Stimulated activated CD8-positive, alpha-beta memory T cell treated with anti-CD3 and anti-CD28 coated beads, Interleukin-4, amount 100 ng/mL, for 1 hour (primary cell): ENCODE measurements at places on chromosomes 5 and 9.

GRCh38 chr5:7261049-7261448, 134.9 kb upstream of the ADCY2 start:
- no peak for DNase-seq

DNA sequence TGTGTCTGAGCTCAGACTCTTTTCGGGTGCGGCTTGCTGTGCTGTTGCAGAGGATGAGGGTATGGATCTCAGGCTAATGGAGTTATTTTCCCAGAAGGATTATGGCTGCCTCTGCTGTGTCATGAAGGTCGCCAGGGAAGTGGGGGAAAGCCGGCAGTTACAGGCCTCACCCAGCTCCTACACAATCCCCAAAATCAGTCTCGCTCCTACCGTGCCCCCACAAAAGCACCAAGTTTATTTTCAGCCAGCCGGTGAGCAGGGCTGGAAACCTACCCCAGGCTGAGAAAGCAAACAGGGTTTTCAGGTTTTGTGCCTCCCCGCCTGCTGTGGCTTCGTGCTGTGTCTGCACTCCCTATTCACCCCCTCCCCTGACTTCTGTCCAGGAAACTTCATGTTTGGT, 113.3 kb downstream of the SLC24A2 start:
- DNase-seq: no peak

DNA sequence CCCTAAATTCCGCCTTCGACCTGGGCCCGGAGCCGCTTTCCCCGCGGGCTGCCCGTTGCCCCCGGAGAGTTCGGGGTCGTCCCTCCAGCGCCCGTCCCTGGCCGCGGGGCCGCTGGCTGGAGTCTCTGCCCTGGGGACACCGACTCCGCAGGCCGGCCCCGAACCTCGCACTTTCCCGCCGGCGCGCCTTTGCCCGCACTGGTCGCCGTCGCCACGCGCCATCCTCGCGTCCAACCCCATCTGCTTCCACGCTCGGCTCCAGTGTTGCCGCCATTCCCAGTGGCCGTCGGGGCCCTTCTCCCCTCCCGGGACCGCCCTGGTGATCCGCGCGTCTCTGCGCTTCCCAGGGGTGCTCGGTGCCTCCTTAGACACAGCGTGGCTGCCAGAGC, 11.0 kb downstream of the LHX3 start:
- DNase-seq: no peak

DNA sequence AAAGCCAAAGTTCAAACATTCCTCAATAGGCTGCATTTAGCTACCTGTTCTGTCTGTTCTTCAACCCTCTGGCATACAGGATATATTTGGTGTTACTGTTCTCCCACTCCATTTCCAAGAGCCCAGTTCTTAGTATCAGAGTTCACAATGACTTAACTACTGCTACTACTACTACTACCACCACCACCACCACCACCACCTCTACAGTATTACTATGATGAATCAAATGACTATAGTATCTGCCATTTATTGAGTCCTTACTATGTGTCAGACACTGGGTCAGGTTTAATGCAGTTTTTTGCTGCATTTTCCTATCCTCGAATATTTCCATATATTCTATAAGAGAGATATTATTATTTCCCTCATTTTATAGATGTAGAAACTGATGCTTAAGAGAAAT, 937 bp upstream of the CD180 start:
- no peak for DNase-seq

GRCh38 chr5:145975361-145976066, 39.1 kb downstream of the SH3RF2 start:
- no peak for DNase-seq

DNA sequence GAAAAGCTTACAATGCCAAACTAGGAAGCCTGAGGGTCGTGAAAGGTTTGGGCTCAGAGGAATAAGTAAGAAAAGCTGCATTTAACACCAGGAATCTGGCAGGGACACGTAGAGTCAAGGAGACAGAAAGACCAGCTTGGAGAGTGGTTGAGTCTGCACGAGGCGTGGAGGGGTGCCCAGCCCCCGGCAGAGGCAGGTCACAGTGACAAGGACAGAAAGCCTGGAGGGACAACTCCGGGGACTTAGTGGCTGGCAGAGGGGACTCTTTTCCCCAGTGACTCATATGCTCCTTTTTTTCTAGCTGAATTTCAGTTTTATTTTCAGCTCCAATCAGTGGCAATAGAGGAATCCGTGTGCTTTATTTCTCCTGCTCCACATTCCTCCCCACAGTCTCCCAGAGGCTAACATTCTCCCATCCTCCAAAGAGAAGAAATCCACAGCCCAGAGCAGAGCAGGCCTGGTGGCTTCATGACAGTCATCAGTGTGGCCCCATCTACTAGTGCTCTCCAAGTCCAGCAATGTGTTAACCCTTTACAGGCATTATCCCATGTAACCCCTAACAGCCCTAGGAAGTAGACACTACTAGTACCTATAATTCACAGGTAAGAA, 80.7 kb downstream of the KCNIP1 start:
- no peak for DNase-seq

DNA sequence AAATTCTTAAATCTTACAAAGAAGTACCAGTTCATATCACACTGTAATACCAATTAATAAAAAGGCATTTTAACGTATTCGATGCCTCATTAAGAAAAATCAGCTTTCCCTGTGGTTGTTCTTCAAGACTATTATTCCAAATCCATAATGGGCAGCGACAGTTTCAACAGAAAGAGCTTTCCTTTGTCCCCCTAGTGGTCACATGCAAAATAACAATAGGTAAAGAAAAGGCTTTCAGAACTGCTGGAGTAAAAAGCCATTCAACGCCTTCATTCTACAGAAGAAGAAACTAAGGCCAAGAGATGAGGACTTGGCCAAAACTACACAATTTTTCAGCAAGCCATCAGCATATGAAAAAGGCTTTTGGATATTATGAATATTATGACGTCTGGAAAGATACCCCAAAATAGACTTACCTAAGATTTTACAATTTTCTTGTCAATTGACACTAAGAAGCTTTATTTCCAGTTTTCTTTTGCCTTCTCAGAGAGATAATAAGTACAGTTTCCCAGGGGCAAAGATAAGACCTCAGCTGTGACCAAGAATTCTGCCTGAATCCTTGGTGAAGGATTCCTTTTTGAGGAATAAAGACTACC, 6.7 kb upstream of the CDH6 start:
- no peak for DNase-seq

GRCh38 chr9:135223831-135224230, 136.4 kb downstream of the OLFM1 start:
- DNase-seq: no peak

GRCh38 chr5:64513492-64513891, 7.7 kb downstream of the RGS7BP start:
- no peak for DNase-seq

DNA sequence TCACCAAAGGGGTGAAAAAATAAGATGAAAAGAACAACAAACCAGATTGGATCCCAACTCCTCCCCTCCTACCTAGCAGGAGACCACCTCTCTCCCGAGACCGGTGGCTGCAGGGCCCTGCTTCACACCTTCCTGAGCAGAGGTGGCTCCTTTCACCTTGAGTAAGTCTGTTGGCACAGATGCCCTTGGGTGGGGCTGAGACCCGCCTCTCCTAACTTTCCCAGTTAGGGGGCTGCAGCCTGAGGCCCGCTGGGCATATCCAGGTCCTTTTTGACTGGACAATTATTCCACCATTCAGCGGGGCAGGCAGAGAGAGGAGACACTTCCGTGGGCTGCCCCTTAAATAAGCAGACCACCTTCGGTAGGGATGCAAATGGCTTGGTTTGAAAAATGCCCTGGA, 1.3 kb downstream of the SLC25A48 start:
- DNase-seq: no peak

DNA sequence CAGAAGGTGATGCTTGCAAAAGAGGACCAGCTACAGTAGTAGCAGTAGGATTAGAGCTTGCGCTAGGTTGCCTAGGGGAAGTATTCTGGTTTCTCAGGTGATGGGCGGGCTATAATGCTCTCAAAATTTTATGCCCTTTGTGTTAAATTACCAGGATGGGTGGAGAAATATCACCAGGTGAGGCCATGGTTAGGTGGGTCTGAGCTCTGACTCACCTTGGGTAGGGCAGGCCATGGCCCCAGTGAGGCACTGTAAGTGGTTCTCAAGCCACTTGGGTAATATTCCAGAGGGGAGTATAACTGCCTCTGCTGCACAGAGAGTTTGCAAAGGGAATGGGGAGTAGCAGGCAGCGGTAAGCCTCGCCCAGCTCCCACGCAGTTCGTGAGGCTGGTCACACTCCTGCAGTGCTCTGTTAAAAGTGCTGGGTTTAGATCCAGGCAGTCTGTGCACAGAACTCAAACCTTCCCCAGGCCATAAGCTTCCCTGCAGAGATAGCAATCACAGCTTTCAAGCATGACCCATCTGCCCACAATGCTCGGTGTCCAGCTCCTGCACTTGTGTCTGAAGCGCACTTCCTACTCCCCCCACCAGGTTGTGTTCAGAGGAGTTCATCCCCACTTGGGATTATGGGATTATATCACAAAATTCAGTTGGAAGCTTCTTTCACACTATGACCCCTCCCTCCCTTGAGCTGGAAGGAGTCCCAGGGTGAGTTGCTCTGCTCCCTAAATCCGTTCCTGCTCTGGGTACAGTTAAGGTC, 575.0 kb downstream of the CHSY3 start:
- no peak for DNase-seq

DNA sequence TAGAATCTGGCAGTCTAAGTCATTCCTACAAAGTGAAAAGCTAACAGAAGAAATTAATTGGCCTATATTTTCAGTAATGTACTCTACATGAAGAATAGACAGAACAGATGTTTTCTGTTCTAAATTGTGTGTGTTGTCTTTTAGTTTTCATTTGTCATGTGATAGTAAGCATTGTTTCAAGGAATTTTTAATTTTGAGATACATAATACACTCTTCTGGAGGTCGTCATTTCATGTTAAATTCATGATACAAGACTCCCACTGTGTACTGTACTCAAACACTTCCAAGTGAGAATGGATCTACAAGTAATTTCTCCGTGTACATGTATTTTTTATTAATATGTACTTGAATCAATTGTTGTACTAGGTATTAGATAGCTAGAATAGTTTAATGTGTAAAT, 1522.9 kb downstream of the MAT2B start:
- DNase-seq: no peak

DNA sequence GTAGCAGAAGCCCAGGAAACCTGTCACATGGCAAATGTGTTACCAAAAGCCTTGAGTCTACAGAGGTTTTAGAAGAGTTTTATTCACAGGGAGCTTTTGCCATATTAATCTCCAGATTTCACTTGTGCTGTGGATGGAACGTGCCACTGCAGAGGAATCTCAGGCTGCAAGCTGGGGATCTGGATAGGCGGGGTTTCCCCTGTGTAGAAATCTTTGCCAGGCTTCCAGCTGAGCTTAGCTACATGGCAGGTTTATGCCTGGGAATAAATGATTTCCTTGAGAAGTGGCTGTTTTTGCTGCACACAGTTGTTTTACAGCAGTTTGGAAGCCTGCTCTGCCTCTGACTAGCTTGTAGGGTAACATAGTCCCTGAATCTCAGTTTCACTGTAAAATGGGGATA, 224.6 kb upstream of the PLPPR1 start:
- no peak for DNase-seq

DNA sequence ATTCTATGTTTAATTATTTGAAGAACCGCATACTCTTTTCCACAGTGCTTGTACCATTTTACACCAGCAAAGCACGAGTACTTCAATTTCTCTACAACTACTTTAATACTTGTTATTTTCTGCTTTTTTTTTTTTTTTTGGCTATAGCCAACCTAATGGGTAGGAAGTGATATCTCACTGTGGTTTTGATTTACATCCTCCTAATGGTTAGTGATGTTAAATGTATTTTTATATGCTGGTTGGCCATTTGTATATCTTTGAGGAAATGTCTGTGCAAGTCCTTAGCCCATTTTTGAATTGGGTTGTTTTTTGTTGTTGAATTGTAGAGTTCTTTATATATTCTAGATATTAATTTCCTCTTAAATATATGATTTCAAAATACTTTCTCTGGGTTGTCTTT, 22.6 kb downstream of the OGN start:
- no peak for DNase-seq

- peak; percentile 90 for DNase-seq
These were observed 49.2 kb downstream of the USP20 start for GRCh38 chr9:129884220-129885017.

DNA sequence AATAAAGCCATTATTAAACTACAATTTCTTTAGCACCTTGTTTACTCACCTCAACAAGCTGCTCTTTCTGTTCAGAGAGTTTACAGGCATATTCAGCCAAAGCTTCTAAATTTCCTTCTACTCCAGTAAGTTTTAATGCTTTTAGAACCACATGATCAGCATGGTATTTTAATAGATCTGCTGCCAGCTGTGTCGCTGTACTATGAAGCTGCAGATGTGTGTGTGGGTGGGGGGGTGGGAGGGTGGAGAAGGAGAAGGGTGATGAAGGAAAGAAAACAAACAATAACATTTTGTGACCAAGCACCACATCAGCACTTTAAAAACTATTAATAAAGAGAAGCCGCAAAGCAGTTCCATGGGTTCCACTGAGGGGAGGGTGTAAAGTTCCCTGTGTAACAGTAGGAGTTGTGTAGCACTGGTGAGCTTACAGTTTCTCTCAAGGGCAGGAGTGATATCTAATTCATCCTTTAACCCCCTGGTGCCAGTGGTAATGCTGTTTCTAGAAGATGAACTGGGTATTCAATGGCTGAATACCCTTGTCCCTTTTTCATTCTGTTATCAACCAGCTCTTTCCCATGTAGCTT, 38.5 kb downstream of the ABITRAM start:
- DNase-seq: no peak

GRCh38 chr5:159788835-159789331, 127.4 kb upstream of the ADRA1B start:
- no peak for DNase-seq

DNA sequence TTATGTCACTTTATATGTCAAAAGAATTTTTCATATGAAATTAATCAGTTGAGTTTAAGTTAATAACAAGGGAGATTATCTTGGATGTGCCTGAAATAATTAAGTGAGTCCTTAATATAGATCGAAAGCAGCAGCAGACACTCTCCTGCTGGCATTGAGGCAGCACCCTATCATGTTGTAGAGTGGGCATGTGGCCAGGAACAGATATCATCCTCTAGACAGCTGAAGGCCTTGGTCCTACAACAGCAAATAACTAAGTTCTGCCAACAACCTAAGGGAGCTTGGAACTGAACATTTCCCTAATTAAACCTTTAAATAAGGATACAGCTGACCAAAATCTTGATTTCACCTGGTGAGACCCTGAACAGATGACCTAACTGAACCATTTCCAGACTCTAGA, 25.8 kb upstream of the UGT3A1 start:
- no peak for DNase-seq

- DNase-seq: no peak
These were observed 18.5 kb downstream of the LHX3 start for GRCh38 chr9:136186386-136186785.
